ENCODE measurements at places on chromosomes 3 and 15.

DNA sequence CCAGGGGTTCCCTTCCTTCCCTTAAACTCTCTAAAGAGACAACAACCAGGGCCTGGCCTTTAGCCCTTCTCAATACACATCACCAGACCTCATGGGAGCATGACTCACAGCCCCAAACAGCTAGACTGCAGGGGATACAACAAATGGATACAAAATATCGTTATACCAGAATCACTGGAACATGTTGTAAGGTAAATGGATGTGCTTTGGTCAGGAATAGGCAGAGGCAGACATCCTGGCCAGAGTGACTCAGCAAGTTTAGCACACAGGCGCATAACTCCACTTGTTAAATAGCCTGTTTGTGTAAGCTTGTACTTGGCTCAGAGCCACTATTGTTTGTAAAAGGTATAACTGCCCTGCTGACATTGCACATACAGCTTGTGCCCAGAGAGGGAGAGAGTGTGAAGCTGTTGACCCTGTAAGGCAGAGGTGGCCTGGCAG lies 18.3 kb downstream of the TMED3 start:
- H3K36me3 ChIP-seq: peaks cover 7% of the 10 kb centered on the region
- peaks cover 11% of the 10 kb centered on the region for H3K4me1 ChIP-seq
- no peaks in the 10 kb centered on the region for H3K27me3 ChIP-seq
- H3K4me3 ChIP-seq: no peak overlapping the region
- H3K27ac ChIP-seq: peak overlapping the region; percentile 67
- peak; percentile 79 for DNase-seq

GRCh38 chr3:104101736-104102135 lies 1265.0 kb upstream of the ALCAM start:
- H3K4me1 ChIP-seq: no peaks in the 10 kb centered on the region
- no peak overlapping the region for H3K4me3 ChIP-seq
- peak; percentile 4 for DNase-seq
- H3K36me3 ChIP-seq: no peaks in the 10 kb centered on the region

DNA sequence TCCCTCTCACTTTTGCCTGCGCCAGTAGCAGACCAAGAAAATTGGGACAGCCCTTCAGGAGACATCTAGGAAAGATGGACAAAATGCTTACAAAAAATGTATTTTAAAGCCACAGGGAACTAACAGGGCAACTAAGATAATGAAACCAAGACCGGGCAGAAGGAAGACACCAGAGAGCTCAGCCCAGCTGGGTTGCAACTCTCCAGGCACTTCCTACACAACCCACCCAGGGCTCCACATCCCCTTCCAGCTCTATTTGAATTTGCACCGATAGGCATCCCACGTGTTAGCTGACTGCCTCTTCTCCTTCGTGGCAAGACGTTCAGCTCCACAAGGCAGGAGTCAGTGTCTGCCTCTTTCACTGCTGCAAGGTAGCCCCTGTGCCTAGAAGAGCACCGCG lies 6.6 kb upstream of the ATP10A start:
- peaks cover 5% of the 10 kb centered on the region for H3K4me1 ChIP-seq
- no peak overlapping the region for H3K27ac ChIP-seq
- H3K36me3 ChIP-seq: no peaks in the 10 kb centered on the region
- no peaks in the 10 kb centered on the region for H3K27me3 ChIP-seq
- no peak for DNase-seq

- peaks cover 15% of the 10 kb centered on the region for H3K4me1 ChIP-seq
- no peak overlapping the region for H3K27ac ChIP-seq
- H3K4me3 ChIP-seq: no peak overlapping the region
- no peaks in the 10 kb centered on the region for H3K36me3 ChIP-seq
- DNase-seq: peak; percentile 36
Observed at GRCh38 chr3:53773021-53773436, 73.2 kb downstream of the CHDH start.

DNA sequence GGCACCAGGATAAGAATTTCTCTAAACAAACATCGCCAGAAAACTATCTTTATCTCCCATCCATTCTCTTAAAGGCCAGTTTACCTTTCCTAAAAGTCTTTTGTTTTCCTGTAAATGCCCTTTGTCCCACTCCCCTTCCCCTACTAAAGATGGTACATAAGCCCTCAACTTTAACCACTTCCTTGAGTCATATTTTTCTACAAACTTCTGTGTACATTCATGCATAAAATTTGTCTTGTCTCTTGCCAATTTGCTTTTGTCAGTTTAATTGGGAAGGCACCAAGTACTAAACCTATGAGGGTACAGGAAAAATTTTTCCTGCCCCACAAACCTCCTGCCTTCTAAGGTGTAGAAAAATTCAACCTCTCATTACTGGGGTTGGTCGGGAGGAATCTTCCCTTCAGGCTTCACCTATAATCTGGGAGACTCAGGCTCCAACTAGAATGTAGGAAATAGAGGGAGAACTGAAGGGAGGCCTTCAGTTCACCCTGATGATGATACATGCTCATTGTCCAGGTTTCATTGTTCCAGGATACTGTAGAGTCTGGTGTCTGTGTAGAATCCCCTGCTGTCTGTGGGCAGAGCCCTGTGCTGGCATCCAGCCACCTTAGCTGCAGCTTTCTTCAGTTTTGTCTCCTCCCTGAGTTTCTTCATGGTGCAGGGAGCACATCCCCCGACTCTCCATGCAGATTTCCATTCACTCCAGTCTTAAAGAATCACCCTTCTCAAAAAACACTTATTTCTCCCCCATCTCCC lies 53.2 kb downstream of the CD200R1L start:
- H3K36me3 ChIP-seq: no peaks in the 10 kb centered on the region
- peak; percentile 25 for DNase-seq
- H3K4me1 ChIP-seq: no peaks in the 10 kb centered on the region
- no peaks in the 10 kb centered on the region for H3K27me3 ChIP-seq

DNA sequence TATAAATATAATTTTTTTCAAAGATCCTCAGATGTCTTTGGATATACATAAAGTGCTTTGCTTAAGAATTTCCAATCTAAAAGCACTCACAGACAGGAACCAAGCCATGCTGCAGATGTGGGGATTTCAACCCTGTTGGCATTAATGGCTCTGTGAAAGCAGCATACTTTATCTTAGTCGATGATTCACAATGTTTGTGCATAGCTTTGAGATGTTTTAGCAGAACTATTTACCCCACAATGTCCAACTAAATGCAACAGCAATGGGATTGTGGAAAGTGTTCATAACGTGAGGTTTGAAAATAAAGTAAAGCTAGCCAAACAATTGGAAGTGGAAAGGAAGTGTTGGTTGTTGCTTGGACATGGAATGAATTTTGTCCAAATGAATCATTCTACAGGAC lies 371.4 kb downstream of the SOX2 start:
- H3K27me3 ChIP-seq: no peaks in the 10 kb centered on the region
- peaks cover 4% of the 10 kb centered on the region for H3K4me1 ChIP-seq
- no peaks in the 10 kb centered on the region for H3K36me3 ChIP-seq
- H3K4me3 ChIP-seq: no peak overlapping the region

DNA sequence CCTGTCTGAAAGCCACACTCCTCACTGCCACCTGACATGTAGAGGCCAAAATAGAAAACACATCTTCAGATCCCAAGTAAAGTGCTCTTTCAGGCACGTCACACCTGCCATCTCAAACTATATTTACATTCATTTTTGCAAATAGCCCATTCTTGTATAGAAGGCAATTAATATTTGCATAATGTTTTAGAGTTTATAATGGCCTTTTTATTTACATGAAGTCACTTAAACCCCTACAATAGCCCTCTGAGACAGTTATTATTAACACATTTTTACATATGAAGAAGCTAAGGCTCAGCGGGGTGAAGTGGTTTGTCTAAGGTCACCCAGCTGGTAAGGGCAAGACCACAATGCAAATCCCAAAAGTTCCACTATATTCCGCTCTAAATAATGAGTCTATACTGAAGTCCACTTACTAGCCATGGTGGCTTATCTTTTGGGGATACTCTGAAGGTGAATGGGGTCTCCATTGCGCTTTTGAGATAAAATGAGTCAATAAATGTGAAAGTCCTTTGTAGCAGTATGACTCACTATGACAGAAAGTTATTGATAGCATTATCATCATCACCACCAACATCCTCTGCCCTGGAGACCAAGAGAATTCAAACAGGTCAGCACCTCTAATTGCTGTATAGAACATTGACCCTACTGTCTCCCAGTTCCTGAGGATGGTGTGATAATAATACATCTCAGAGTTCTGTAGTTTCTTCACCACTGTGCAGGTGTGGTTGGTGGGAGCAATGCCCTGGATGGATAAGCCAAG lies 155.9 kb upstream of the BCL6 start:
- peaks cover 3% of the 10 kb centered on the region for H3K27me3 ChIP-seq
- no peak overlapping the region for H3K27ac ChIP-seq
- H3K36me3 ChIP-seq: no peaks in the 10 kb centered on the region
- no peak overlapping the region for H3K4me3 ChIP-seq
- H3K4me1 ChIP-seq: no peaks in the 10 kb centered on the region

- no peaks in the 10 kb centered on the region for H3K27me3 ChIP-seq
- peak; percentile 82 for DNase-seq
- no peaks in the 10 kb centered on the region for H3K36me3 ChIP-seq
- H3K4me3 ChIP-seq: no peak overlapping the region
- no peak overlapping the region for H3K27ac ChIP-seq
Observed at GRCh38 chr3:65402597-65402996, 636.1 kb downstream of the MAGI1 start.

- H3K27ac ChIP-seq: no peak overlapping the region
- H3K36me3 ChIP-seq: peaks cover 24% of the 10 kb centered on the region
- peaks cover 4% of the 10 kb centered on the region for H3K4me1 ChIP-seq
- no peak overlapping the region for H3K4me3 ChIP-seq
Observed at GRCh38 chr15:32637704-32638103, 3.8 kb upstream of the SCG5 start.
